Activated CD4-positive, alpha-beta T cell treated with anti-CD3 and anti-CD28 coated beads for 36 hours (primary cell): ENCODE measurements at places on chromosomes 2 and 18. TPM values are rescaled to one million over a fixed set of nuclear protein-coding genes. Genes with fewer than 3 reads are reported as not detected.

The CHAC2 gene
- 15.8 TPM for total RNA-seq

The FNDC4 gene
- total RNA-seq, result not detected

The PLGLB1 gene
- total RNA-seq, result 1.3 TPM

The C1GALT1C1L gene
- not detected for total RNA-seq

The SCN2A gene
- 0.14 TPM for total RNA-seq

The WNT10A gene
- 5.4 TPM for total RNA-seq

The MALL gene
- 2.0 TPM for total RNA-seq

The R3HDM1 gene
- 62.6 TPM for total RNA-seq

The UGT1A7 gene
- total RNA-seq, result not detected

The PECR gene
- 17.0 TPM for total RNA-seq

The ANKRD30B gene
- not detected for total RNA-seq

The HOXD12 gene
- total RNA-seq, result not detected

DNA sequence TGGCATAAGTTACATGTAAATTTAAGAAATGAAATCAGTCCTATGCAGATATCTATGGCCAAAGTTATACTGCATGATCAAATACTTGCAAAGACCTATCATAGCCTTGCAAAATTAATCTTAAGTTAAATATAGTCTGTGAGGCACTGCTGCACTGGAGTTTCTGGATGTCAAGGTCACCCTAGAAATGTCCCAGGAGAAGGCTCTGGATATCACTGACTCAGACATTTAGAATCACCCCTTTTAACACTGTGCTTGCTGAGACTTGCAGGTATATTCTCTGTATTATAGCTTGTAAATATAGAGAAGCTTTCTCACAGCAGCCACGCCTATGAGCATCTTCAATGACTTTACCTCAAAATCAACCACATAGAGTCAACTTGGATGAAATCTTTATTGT is 51.5 kb downstream of the ETAA1 start:
- no peak for DNase-seq

GRCh38 chr2:9800975-9801726 is 42.1 kb upstream of the TAF1B start:
- peak; percentile 73 for DNase-seq

GRCh38 chr2:154481336-154481735 is 217.2 kb upstream of the KCNJ3 start:
- DNase-seq, result no peak

DNA sequence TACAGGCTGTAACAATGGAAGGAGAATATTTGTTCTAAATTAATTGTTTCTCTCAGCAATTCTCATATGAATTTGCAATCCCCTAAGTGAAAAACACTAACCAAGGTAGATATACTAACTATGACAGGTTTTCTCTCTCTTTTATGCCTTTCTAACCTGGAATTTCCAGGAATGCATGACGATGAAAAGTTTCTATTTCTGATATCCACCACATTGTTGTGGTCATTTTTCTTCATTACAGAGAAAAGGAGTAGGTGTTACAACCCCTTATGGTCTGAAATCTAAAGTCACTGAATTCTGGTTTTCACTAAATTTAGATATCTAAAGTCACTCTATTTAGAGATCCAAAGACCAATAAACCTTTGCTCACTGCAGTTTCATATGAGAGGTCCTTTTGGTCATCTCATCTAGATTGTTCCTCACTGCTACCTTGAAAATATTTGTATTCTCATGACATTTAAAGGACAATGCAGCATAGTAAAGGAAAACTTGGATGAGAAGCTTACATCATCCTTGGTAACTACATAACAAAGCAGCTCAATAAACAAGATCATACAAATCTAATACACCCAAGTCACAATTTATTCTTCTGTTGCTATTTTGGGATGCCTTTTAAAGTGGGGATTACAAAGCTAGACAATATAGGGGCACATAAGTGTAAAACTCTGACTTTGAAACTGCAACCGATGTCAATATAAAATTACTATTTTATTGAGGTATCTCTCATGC is 85.8 kb downstream of the TCF4 start:
- no peak for DNase-seq
